ENCODE measurements at places on chromosomes 13 and 19. TPM values are rescaled to one million over a fixed set of nuclear protein-coding genes. Genes with fewer than 3 reads are reported as not detected.

The FREM2 gene
- total RNA-seq, result under 0.01 TPM

The KIR2DL3 gene
- not detected for total RNA-seq

The SLC7A10 gene
- not detected for total RNA-seq

The TMEM150B gene
- total RNA-seq, result not detected

The ANGPTL8 gene
- not detected for total RNA-seq

The C19orf67 gene
- total RNA-seq, result not detected

The KLK6 gene
- not detected for total RNA-seq

Data from uterine smooth muscle cell (primary cell).